Activated T-cell treated with anti-CD3 and anti-CD28 coated beads, Interleukin-2, amount 50 U/mL, for 72 hours (primary cell): ENCODE measurements at places on chromosomes 7 and 10.

- DNase-seq = no peak
Observed at GRCh38 chr7:55020466-55020871, 1.7 kb downstream of the EGFR start.

DNA sequence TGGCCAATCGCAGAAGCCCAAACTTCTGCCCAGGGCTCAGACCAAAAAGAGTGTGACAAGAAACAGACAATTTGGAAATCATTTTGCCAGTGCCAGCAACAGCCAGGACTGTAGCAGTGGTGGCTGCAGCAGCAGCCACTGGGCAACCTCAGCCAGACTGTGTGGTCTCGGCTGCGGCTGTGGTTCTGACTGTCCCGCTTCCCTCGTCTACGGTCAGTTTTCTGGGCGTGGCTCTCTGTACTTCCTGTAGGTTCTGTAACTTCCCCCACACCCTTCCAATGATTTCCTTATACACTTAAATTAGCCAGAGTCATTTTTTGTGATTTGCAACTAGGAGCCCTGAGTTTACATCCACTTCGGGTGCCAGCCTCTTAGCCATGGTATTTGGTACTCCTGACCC, 39.9 kb downstream of the CYTH3 start:
- DNase-seq = no peak

DNA sequence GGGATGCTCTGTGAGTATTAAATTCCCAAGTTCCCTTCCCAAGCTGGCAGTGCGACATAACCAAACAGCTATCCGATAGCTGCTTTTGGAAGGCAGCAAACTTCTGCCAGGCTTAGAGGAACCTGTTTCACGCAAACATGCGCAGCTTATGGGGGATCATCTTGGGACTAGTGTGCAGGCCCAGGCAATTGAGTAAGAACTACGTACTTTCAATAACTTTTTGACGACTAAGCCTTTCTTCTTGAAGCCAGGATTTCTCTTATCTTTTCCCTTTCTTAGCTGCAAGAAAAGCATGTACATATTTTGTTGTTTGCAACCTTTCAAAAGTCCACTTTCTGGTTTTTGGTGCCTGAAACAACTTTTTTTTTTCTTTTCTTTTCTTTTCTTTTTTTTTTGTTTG, 28.7 kb upstream of the SEPHS1 start:
- no peak for DNase-seq

DNA sequence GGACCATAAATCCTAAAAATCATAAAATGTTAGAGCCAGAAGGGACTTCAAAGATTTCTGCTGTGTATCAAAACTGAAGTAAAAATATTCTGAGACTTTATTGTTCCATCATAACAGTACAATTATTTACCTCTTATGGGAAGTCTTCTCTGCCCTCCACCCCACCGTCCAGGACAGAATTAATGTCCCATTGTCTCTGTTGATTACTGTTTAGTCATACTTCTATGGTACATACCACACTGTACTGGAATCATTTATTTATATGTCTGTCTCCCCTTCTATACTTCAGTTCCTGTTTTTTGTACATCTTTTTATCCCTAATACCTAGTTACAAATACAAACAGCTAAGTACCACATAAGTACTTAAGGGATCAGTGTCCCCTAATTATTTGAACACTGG, 91.4 kb upstream of the CAPZA2 start:
- DNase-seq = no peak

- DNase-seq = no peak
Observed at GRCh38 chr10:80700760-80701444, 163.2 kb downstream of the SH2D4B start.

DNA sequence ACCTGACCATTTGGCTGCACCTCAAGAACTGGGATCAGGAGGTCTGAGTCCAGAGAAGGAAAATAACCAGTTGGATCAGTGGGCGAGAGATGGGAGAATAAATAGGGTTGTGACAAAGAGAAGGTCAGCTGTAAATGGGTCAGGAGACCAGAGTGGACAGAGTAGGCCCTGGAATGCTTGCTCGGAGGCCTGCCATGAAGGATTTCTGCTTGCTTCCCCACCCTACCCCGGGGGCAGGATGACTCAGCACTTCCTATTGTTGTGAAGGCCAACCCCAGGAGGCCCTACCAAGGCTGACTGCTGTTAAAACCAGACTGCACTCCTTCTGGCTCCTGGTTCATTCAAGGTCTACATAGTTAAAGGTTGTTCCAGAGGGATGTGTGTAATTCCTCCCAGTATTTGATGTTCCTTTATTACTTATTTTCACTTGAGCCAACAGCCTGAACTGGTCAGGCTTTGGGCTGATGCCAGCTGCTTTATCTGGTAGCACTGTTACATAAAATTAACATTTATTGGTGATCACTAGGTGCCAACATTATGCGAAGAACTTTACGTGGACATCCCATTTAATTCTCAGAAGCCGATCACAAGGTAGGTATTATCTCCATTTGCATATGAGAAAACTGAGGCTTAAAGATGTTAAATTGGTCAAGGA, 27.3 kb upstream of the IFRD1 start:
- DNase-seq = peak; percentile 18

DNA sequence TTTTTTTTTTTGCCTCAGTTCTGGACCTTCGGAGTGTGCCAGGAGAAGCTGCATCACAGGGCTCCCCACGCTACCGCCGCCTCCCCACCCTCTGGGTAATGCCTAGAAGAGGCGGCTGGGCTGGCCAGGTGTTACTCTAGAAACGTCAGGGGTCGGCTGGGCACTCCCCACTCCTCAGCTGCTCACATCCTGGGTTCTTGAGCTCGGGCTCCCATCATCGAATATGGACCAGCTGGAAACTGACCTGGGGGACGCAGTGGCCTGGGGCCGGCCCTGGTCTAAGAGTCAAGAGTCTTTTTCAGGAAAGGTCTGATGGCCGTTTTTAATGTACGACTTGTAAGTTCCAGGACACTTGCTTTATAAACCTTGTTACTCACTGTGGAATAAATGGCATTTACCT, 326.5 kb downstream of the WDR37 start:
- no peak for DNase-seq

DNA sequence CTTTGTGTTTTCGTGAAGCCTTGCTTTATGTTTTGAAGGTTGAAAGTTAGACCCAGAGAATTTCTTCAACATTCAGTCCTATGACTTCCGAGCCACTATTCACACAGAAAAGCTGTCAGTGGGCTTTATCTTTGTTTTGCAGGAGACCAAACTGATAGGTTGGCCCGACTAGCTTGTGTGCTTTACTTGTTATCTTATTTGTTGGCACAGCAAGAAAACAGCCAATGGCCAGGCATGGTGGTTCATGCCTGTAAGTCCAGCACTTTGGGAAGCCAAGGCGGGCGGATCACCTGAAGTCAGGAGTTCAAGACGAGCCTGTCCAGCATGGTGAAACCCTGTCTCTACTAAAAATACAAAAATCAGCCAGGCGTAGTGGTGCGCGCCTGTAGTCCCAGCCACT, 16.0 kb upstream of the GDI2 start:
- DNase-seq = no peak

DNA sequence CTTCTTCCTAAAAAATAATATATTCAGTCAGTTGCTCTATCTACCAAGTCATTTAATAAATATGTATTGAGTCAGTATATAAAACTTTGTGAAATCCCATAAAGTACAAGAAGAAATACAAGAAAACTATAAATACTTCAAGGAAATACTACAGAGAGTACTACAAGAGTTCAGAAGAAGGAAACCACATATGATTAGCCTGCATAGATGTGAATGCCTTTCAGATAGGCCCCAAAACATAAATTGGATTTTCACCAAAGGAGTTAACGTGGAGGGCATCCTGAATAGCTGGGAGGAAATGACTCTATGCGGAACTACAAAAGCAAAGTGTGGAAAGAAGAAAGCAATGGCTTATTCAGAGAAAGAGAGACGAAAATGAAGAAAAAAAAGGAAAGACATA, 120.1 kb downstream of the LRRN3 start:
- DNase-seq = no peak

DNA sequence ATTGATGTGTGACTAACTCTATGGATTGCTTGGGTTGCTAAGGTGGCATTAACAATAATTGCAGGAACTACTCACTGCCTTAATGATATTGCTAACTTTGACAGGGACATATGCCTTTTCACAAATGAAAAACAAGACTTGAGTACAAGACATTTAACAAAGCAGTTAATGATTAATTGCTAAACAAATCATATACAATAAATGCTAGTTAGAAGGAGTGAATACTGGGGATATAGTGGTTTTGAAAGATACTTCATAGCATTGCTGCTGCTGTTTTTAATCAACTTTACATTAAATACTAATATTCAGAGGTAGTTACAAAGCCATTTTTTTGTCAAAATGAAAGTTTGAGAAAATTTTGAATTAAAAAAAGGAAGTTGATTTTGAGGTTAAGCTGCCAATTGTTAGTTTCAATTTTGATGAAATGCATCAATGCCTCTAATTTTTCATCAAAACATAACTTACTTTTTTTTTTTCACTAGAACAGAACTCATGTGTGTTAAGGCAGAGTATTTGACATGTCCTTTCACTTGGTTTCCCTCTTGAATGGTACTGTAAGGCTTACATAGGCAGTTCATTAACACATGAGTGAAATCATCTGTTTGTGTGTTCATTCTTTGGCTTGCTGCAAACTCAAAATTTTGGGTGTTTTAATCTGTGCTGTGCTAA, 106.2 kb upstream of the SEMA3D start:
- no peak for DNase-seq

DNA sequence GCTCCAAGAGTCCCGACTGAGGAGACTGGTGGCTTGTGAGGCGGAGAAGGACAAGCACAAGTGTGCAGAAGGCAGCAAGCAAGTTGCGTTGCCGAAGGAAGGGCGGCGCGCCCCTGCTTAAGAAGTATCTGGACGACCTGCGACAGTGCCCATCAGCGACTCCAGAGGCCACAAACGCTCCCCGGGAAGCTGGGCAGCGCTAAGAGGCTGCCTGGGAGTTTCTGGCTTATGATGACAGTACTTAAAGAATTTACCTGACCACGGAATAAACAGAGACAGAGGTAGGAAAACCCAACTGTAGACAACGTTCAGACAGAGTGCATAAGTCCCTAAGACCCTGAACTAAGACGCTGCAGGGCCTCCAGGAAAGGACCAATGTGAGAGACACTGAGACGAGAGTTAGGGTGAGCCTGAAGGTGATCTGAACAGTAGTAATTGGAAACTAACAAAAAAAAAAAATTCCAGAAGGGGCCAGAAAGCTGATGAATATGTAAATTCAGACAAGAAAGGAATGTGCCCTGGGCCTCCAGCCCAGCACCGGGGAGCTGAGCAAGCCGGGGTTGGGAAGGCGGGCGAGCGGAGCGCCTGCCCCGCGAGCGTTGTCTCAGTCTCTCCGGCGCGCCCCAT, 1.0 kb downstream of the OSBPL3 start:
- no peak for DNase-seq

DNA sequence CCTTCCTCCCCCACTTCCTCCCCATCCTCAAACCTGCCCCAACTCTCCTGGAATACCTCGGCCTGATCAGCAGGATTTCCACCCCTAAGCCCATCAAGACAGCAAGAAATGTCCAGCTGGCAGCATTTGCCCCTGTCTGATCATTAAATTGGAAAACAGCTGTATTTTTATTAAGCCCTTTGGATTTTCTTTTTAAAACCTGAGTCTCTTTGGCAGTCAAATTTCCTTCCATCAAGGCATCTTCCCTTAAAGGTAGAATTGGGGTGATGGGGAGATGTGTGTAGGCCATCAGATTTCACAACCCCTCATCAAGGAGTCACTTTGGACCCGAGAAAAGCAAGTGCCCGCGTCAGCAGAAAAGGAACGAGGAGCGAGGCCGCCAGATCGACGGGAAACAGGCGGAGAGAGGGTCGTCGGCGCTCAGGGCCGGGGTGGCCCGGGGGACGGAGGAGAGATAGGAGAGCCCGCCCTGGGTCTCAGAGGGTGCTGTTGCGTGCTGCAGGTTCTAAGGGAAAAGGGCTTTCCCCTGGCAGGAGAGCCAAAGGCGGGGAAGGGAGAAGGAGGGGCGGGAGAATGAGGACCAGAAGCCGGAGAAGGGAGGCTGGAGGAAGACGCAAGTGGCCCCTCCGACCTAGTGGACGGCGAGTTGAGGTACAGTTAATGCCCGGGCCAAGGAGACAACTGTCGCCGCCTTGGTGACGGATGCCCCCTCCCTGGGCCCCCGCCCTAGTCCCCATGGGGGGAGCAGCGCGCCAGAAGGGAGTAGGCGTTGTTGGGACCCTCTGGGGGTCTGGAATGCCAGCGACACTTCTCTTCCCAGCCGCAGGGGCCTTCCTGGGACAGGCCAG, 11.5 kb upstream of the GATA3 start:
- DNase-seq = no peak

DNA sequence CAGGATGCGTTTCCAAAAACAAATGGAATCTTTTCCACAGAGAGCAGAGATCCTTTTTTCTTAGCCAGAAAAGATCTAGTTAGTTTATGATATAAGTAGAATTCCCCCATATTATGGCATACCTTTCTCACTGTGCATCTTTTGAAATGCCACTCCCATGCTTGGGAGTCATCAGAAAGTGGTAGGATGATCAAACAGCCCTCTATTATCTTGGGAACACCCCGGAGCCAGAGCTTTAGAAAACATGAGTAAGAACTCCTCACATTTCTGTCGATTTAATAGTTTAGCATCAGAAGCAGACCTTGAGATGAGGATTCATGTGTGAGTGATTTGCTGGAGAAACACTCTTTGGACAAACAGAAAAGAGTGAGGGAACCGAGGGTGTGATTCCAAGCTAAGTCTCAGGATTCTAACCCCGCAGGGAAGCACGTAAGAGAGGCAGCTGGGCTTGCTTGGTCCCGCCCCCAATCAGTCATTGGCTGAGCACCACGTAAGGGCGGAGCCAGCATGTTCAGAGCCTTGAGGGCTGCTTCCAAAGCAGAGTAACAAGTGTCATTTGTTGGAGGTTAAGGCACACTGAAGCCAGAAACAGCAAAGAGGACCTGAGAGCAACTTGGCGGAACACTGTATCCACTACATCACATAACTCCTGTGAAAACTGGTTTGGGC, 43.7 kb upstream of the NXPH1 start:
- no peak for DNase-seq

DNA sequence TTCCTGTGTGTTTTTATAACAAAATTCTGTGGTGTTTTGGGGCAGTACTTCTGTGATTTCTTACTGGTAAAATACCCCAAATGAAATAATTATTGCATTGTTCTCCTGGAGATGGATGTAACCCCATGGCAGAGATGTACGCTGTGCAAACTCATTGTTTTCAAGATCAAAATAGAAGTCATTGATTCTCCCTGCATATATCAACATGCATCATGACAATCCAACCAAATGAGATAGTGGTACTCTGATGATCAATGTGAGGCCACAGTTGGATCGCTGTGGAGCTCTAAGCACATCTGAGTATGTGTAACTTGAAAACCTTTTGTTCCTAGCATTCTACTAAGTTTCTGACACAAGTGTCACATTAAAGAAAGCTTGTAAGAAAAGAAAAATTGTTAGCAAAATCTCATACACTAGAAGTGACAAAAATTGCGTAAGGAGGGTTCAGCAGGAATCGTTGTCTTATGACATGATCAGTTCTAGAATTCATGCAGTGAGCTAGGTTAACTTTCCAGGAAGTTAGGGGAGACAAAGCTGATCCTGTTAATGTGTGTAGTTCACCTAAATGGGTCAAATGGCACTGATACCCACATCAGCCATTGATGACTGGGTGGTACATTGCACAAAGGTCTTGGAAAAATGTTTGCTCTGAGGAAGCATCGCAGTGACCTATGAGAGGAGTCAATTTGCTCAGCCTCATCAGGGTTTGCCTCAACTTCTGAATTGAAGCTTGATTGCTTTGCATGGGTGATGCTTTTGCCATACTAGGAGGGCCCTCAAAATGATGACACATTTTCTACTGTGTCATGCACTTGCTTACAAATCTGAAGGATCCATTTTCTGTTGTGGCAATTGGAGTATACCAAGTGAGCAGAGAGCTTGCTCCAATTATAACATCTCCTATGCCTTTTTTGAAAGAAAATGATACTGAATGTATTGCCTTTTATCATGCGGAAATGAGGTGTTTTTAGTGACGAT, 145.1 kb downstream of the PLXDC2 start:
- no peak for DNase-seq
